NCI-H69 (cell line): ENCODE measurements at places on chromosomes 16 and 17.
A peak's percentile ranks its signal among the peaks of the same experiment; 100 is the strongest.

DNA sequence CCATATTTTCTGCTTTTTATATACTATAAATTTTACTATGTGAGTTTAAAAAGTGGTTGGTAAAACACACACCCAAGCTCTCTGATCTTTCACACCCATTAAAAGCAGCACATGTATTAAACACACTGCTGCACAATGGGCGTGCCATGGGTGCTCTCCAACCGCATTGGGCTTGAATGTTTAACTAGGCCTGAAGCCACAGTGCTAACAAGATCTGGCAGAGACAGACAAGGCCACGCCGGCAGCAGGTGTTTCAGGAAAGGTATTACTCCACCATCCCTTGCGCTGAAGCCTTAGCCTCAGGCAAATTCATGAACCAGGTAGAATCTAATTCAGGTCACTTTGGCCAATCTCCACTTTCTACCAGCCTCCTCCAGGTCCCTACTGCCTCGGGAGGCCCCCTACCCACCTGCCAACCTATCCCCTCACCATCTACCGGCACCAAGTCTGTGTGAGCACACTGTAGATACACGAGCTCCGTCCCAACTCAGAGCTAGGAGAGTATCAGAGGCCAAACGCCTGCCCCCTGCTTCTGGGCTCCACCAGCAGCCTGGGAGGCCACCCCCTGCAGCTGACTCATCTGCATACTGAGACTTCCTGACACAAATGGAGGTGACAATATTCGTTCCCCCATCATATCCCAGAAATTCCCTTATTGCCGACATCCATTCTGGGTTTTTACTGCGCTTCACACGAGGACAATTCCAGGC, 95.0 kb downstream of the ADCY9 start:
- DNase-seq = peak; percentile 98

DNA sequence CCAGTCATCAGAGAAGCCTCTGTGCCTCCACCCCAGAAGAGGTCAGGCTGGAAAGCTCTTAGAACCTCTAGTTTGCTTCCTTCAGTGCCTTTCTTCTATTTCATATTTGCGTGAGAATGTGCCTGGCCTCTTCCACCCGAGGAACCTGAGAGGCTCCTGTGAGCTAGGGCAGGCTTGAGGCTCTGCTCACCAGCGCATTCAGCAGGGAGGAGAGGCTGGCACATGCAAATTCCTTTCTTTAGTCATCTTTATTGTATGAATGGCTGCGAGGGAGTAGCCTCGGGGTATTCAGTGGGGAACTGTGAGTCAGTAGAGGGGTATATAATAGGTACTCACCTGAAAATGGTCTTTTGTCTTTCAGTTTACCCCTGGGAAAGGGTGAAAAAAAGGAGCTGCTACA, 268.3 kb downstream of the ABCC12 start:
- peak; percentile 31 for DNase-seq

GRCh38 chr16:27402964-27403600, 1.1 kb downstream of the IL21R start:
- DNase-seq = no peak

DNA sequence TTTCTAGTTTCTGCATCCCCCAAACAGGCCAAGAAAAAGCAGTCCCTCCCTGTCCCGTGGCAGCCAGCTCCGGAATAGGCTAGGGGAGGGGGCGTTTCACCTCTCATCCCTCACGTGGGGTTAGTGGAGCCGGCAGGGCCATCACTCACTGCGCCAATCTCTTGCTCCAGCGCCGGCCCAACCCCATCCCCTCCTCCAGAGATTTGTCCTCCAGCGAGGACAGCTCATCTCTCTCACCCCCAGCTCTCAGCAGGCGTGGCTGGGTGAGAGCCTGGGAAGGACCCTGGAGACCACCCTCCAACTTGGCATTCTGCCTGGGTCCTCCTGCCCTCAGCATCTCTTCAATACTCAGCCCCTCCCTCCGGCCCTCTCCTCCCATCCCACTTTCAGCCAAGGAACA, 74.1 kb downstream of the TMEM132E start:
- no peak for DNase-seq

GRCh38 chr17:76958974-76959373, 90.8 kb downstream of the MGAT5B start:
- no peak for DNase-seq
